ENCODE measurements at places on chromosomes 6 and 20.

- no peak for DNase-seq
These were observed 112.5 kb downstream of the SOBP start for GRCh38 chr6:107602321-107603005.

GRCh38 chr6:49205526-49205925 lies 257.5 kb downstream of the MMUT start:
- no peak for DNase-seq

GRCh38 chr6:130019326-130020072 lies 1.1 kb downstream of the L3MBTL3 start:
- peak; percentile 24 for DNase-seq

DNA sequence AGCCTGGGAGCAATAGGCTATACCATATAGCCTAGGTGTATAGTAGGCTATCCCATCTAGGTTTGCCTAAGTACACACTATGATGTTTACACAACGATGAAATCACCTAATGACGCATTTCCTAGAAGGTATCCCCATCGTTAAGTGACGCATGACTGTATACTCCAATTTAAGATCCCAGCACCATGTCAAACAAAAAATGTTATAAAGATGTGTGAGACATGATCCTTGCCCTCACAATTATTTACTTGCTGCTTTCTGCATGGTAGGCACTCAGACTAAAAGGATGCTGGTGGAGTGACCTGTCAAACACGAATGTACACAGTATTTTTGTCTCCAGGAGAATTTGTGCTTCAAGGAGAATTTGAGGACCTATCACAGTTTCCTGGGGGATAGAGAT lies 32.3 kb downstream of the SNAP25 start:
- DNase-seq = no peak

- DNase-seq = peak; percentile 59
These were observed 24.7 kb upstream of the CCN6 start for GRCh38 chr6:112029045-112029822.

GRCh38 chr6:159682295-159682694 lies 10.7 kb downstream of the SOD2 start:
- DNase-seq = no peak

DNA sequence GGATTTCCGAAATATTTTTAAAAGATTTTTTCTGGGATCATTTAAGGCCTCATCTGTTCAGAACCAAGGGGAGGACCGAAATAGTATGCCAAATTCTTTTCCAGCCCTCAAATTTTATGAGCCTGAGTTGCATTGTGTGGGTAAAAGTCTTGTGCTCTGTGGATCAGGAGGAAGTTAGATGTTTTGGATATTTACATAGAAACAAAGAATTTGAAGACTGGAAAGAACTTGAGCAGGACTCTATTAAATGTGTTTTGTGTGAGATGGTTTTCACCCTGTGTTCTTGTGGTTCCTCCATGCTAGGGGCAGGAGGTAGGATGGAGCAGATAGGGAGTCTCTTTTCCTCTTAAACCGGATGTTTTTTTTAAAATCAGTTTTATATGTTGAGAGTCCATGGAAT lies 329.1 kb downstream of the LAMA2 start:
- peak; percentile 20 for DNase-seq

DNA sequence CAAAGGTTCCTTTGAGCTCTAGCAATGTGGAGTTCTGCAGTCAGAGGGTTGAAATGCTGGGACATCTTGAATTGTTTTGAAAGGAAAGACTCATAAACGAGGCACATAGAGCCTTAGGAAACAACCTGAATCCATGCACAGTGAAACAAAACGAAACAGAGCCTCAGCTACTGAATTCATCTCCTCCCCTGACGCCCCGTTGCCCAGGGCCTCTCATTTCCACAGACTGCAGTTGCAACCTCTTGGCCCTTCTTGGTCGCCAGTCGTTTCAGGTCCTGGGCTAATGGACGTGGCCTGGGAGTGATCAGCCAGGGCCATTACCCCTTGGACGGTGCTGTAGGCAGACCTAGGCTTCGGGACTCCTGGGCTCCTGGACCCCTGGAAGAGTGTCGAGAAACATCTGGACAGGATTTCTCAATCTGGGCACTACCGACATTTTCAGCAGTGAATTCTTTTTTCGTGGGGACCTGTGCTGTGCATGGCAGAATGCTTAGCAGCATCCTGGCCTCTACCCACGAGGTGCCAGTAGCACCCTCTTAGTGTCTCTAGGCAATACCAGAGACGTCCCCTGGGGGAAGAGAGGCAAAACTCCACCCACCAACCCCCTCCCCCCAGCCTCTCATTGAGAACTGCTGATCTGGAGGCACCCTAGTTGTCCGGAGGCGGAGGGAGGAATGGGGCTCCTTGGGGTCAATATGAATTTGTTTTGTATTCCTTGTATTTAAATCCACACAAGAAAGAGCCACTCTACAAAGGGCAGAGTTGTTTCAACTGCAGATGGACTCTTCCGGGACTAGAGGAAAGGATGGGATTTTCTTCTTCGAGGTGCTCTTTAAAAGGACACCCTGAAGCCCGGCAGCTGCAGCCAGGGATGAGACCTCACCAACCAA lies 50.2 kb downstream of the TMEM242 start:
- no peak for DNase-seq

GRCh38 chr6:142726616-142727015 lies 218.4 kb downstream of the HIVEP2 start:
- DNase-seq = no peak

GRCh38 chr20:22652681-22653588 lies 68.6 kb upstream of the FOXA2 start:
- no peak for DNase-seq

- DNase-seq = peak; percentile 26
These were observed 10.9 kb downstream of the PMEPA1 start for GRCh38 chr20:57698867-57699275.

- peak; percentile 25 for DNase-seq
These were observed 44.9 kb upstream of the BCAS1 start for GRCh38 chr20:54115172-54115854.

DNA sequence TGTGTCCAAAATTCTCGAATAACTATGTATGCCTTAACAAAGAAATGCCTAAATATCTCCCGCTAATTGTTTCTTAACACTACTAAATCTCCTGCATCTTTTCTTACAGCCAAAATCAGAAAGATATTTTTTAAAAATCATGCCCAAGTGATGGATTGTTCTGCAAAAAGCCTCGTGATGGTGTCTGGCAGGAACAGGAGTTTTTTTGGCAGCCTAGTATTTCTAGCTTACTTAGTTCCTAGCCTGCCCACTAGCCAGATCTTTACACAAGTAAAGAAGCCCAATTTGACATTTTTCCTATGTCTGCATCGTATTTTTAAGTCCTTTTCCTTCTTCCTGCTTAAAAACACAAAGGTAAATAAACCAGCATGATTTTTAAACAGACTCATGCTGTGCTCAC lies 31.5 kb downstream of the SLC2A12 start:
- DNase-seq = no peak

GRCh38 chr20:38260025-38260377 lies 534 bp downstream of the KIAA1755 start:
- DNase-seq = no peak

- peak; percentile 88 for DNase-seq
These were observed 35.9 kb downstream of the RIPOR3 start for GRCh38 chr20:50655311-50655880.

GRCh38 chr6:24910331-24910960 lies 25.3 kb downstream of the RIPOR2 start:
- DNase-seq = no peak

GRCh38 chr6:57259064-57259463 lies 37.0 kb upstream of the RAB23 start:
- DNase-seq = no peak

DNA sequence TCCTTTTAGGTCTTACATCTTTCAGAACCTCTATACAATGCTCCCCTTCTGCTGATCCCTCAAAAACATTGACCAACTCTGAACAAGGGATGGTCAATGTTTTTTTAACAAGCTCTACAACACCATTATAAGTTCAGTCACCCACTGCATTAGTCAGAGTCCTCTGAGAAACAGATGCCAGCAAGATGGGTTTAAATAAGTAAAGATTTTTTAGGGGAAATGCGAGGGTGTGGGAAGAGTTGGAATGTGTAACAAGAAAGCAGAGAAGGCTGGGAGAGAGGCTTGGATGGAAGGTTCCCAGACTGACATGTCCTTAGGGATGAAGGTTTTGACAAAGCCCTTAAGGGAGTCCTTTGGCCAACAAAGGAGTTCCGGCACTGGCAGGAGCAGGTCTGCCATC lies 478.3 kb downstream of the FRK start:
- DNase-seq = no peak

DNA sequence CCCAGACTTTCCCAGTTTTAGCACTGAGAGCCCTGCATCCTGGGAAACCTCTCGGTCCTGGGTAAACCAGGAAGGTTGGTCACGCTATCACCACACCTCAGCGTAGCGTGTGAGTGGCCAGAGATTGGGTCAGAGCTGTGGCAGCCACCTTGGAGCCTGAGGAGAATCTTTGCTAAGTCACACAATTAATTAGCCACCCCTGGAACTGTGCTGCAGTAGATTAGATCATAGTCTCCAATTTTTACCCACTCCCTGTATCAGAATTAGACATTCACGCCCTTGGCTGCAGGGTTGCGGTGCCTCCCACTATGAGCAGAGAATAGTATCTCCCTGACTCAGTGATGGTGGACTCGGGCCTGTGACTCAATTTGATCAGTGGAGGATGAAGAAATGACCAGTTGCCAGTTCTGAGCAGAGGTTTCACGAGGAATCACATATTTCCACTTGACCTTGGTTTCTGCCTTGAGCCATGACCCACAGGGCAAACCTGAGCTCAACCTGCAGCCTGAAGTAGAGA lies 6.0 kb upstream of the PTGIS start:
- peak; percentile 17 for DNase-seq

DNA sequence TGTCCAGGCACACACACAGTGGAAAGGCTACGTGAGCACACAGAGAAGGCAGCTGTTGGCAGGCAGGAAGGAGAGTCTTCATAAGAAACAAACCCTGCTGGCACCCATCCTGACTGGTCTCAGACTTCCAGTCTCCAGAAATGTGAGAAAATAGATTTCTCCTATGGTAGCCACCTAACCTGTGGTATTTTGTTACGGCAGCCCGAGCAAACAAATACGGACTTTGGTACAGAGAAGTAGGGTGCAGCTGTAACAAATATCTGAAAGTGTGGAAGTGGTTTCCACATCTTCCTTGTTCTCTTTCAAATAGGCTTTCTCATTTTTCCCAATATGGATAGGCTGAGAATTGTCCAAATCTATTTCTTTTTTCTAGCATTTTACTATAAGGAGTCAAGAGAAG lies 94.6 kb downstream of the ADGB start:
- no peak for DNase-seq

DNA sequence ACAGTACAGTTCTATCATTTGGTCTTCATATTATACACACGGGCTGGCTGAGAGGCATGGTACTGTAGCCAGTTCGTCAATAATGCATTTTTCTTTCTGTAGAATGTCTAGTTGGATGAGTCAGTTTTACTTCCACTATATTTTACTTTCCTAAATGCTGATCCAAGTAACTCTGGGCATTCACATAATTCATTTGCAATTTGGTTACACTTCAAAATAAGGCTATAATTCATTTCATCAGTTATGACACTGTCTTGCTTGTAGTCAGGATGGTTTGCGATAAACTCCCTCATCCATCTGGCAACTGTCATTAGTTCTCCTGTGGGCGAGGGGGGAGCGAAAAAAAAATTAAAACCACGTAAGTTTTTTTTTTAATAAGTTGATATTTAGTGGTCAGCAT lies 46.3 kb downstream of the GCLC start:
- DNase-seq = peak; percentile 46

DNA sequence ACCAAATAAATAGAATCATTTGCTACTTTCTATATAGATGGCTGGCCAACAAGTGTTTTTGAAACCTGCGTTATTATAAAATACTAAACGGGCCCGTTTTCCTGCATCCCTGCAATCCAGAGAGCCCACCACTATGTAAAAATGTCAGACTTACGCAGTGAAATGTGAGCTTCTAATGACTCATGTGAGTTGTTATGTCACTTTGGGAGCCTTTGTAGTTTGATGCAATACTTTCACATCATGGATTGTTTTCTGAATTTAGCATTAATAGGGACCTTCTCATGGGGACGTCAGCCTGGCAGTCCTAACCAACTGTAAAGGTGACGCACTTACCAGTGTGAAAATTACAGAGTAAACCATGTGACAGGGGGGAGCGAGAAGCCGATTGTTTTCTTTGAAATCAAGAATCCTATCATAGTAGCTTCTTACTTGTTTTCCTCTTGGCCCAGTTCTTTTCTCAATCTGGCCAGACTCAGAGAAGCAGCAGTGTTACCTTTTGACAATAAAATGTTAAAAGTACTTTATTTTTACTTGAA lies 75.3 kb downstream of the SSR1 start:
- no peak for DNase-seq

- DNase-seq = peak; percentile 38
These were observed 75.1 kb downstream of the ADGRG6 start for GRCh38 chr6:142376800-142377496.

- peak; percentile 51 for DNase-seq
These were observed 1.6 kb downstream of the SLC17A9 start for GRCh38 chr20:62953839-62954703.

DNA sequence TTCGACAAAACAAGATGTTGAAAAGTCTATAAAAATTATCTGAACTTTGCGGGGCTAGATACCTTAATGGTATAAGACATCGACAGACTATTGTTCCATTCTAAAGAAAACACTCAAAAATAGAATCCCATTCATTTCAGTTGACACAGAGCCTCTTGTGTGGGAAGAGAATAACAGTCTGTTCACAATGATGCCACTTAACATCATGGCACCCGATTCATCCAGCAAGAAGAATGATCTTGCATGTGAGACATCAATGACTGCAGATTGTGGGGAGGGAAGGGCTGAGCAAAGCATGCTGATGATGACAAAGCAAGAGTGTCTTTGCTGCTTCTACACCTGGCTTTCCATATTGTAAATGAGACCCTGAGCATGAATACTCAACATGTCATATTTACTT lies 49.7 kb upstream of the ARMH2 start:
- DNase-seq = no peak

DNA sequence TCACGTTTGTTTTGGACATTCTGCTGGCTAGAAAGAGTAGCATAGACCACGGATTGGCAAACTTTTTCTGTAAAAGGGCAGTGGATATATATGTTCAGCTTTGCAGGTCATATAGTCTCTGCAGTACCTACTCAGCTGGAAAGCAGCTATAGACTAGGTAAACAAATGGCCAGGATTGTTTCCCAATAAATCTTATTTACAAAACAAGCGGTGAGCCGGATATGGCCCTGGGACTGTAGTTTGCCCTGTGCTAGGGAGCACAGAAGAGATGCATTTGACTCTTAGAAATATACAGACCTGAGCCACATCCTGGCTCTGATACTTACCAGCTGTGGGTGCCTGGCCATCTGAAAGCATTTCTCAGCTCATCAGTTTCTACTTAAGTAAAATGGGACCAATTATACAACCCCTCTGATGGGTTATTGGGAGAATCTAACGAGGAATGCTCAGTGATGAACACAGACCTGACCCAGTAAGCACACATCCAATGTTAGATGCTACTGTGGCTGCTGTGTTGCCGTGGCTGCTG lies 120.7 kb downstream of the TSHZ2 start:
- DNase-seq = no peak

DNA sequence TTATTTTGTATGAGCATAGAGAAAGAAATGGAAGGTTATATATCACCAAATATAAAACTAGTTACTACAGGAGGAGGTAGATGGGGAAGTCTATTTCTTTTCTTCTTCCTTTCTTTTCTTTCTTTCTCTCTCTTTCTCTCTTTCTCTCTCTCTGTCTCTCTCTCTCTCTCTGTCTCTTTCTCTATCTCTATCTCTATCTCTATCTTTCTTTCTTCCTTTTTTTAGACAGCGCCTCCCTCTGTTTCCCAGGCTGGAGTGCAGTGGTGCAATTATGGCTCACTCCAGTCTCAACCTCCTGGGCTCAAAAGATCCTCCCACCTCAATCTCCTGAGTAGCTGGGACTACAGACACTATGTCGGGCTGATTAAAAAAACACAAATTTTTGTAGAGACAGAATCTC lies 10.2 kb upstream of the SGK1 start:
- DNase-seq = no peak
